ENCODE measurements at places on chromosomes 1 and 21.

GRCh38 chr1:182996816-182997215 lies 26.4 kb upstream of the LAMC1 start:
- no peak for DNase-seq

- DNase-seq: no peak
These were observed 36.2 kb downstream of the SGIP1 start for GRCh38 chr1:66570196-66570595.

DNA sequence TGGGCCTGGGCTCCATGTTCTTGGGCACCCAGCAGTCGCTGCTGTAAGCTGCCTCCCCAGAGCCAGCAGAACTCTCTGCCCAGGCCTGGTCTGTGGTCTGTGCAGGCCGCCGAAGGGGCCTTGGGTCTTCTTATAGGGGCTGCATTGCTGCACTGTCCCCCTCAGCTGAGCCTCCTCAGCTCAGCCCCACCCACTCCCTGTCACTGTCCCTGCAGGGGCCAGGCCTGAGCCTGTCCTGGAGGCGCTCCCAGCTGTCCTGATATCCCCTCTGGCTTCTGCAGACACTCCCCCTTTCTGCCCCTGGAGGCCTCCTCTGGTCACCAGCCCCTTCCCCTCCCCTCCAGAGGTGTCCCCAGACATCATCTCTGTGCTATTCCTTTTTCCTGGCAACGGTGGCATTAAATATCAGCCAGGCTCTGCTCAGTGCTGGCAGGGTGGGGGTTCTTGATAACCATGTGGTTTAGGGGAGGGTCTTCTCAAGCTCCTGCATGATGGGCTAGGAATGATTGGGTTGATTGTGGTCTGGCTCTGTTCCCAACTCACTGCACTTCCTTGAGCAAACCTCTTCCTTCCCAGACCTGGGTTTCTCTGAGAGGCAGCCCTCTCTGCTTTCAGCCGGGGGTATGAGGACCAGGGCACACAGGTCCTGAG lies 3.7 kb upstream of the FOXO6 start:
- no peak for DNase-seq

- no peak for DNase-seq
These were observed 99.4 kb upstream of the C1orf87 start for GRCh38 chr1:60173006-60173405.

DNA sequence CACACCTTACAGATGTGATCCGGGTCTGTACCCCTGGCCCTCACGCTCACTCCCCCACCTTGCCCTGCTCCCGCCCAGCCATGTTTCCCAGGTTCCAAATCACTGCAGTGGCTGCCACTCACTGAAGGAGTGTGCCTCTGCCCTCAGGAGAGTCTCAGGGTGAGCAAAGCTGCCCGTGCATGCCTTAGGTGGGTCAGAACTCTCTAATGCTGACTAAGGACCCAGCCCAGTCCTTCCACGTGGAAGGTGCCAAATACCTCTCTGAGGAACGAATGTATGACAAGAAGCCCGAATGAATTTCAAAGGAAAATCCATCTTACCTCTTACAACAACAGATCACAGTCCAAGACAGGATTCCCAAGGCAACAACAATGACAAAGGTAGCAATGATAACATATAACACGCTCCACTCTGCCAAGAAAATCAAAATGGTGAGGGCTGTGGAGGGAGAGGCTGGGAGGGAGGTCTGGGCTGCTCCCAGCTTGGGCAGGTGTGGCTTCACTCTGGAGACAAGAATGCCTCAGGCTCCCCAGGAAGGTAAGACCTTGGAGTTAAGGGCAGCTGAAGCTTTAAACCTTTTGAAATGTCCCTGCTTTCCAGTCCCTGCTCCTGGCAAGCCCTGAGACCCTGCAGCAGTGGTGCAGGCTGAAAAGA lies 115.2 kb downstream of the KIAA0319L start:
- no peak for DNase-seq

GRCh38 chr1:167627865-167628641 lies 2.0 kb upstream of the RCSD1 start:
- peak; percentile 92 for DNase-seq

GRCh38 chr1:66336641-66336990 lies 197.3 kb upstream of the SGIP1 start:
- DNase-seq: no peak

- no peak for DNase-seq
These were observed 64.6 kb downstream of the RUNX1 start for GRCh38 chr21:34984356-34985058.

DNA sequence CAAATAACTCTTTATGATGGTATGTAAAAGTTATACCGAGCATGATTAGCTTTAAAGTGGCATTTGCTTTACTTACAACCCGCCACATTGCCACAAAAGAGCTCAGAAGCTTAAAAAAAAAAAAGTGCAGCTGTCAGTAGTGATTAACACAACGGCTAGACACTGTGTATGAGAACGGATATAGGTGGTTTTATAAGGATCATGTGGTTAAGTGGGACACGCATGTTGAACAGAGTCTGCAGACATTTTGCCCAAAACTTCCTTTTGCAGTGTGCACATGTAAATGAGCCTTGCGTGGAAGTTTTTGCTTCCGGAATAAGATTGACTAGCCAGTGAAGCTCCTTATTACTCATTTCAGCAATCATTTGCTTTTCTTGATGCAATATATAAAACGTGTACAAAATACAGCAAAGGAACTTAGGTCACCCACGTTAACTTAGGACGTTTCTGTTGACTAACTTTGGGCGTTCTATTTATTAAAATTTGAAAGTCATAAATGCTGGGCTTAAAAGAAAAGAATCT lies 58.7 kb upstream of the RGS1 start:
- DNase-seq: peak; percentile 76

- no peak for DNase-seq
These were observed 20.5 kb upstream of the LRRC39 start for GRCh38 chr1:100198596-100198995.

DNA sequence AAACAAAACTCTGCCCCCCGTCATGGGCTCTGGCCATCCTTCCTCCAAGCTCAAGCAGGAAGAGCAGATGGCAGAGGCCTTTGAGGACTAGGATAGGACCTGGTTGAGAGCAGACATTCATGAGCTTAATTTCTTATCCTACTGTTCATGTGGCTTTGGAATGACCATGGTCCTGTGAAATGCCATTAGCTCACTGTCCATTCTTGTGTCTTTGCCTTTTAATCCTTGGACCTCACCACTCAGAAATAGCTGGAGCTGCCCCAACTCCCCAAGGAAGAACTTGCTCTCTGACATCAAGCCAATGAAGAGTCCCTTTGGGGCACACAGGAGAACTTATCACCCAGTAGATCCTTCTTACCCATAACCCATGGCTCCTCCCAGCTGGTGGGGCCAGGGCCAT lies 11.6 kb upstream of the FAM20B start:
- DNase-seq: no peak

GRCh38 chr1:160863774-160864131 lies 1.1 kb upstream of the CD244 start:
- DNase-seq: no peak

- no peak for DNase-seq
These were observed 163.9 kb downstream of the SLC45A1 start for GRCh38 chr1:8481650-8482380.

DNA sequence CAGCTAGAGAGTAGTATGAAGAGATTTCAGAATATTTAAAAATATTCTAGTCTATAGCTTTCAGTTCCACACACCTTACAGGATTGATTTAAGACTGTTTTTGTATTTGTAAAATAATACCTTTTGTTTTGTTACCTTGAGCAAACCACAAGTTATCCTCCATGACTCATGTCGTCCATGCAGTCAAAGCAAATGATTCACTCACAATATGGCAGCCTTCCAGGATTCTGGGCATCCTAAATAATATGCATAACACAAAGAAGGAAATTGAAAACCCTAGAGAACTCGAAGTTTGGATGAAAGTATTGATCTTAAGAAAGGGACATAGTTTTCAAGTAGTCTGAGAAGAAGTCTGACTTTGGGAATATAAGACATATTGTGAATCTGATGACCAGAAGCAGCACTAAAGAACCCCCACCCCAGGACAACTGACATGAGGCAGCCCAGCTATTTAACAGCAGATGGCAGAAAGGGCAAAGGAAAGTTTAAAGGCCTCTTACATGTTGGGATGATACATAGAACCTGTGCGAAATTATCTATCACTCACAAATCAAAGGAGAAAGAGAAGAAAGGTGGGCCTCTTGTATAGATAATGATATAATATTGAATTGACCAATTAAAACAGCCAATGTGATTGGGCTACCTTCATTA lies 857.9 kb downstream of the BRINP3 start:
- DNase-seq: no peak

- peak; percentile 48 for DNase-seq
These were observed 215.1 kb downstream of the S1PR1 start for GRCh38 chr1:101451888-101452287.

- no peak for DNase-seq
These were observed 80.1 kb upstream of the CD34 start for GRCh38 chr1:207990876-207991582.

DNA sequence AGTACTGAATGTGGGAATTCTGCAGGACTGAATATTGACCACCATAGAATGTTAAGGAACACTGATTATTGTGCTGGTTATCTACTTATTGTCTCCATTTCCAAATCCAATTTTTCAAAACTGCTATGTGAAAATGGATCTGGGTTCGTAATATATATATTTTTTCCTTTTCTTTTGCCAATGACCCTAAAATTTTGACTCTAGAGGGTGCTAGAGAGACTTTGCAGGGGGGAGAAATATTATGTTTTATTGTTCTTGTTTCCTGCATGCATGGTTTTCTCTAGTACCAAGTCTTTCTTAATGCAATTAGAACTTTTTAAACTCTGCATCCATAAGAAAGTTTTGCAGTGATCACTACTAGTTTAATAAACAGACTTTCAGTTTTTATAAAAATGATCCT lies 1256.9 kb downstream of the BRINP3 start:
- DNase-seq: no peak

All from activated naive CD4-positive, alpha-beta T cell treated with anti-CD3 and anti-CD28 coated beads for 36 hours (primary cell).